Right atrium auricular region (tissue), 2 donors: ENCODE measurements at places on chromosomes 4 and X. TPM values are rescaled to one million over a fixed set of nuclear protein-coding genes. Genes with fewer than 3 reads are reported as not detected.

DNA sequence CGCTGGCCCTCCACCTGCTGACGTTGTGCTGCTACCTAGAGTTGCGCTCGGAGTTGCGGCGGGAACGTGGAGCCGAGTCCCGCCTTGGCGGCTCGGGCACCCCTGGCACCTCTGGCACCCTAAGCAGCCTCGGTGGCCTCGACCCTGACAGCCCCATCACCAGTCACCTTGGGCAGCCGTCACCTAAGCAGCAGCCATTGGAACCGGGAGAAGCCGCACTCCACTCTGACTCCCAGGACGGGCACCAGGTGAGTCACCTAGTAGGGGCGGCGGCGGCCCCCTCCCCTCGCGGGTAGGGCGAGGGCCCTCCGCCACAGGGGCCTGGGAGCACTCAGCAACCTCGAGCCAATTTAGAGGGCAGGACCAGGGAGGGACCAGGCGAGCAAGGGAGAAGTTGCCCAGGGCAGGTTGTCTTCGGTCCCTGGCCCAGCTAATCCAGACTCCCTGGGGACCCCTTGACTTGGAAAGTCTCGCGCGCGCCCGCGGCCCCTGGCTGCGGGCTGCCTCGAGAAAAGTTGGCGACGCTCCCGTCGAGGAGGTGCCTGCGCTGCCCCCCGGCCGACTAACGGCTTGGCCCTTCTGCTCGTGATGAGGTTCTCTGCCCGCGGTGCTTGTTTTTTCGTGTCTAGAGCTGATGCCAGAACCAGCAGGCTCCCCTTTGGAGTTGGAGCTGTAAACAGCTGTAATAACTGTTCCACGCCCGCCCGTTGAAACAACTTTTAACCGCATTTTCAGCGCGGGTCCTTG lies 717 bp downstream of the EDA start:
- peak overlapping the region; percentile 68 for H3K27ac ChIP-seq
- DNase-seq: peak; percentile 59
- no peaks in the 10 kb centered on the region for H3K27me3 ChIP-seq
- H3K4me1 ChIP-seq: no peaks in the 10 kb centered on the region
- H3K4me3 ChIP-seq: peak overlapping the region; percentile 65

DNA sequence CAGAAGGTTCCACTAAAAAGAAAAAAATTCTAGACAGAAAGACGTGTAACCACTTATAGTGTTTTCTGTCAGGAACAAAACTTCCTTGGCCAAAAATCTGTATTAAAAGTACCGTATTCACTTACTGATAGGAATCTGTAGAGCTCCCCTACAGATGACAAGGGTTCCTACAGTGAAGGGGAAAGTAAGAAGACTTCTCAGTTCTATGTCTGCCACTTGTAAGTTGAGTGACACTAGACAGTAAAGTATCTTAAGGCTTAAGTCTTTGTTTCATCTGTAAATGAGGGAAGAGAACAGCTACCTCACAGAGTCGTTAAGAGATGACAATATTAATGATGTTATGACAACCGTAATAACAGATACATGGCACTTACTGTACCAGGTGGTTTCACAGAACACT lies 3.3 kb downstream of the COQ2 start:
- no peak overlapping the region for H3K27ac ChIP-seq
- no peaks in the 10 kb centered on the region for H3K27me3 ChIP-seq
- peaks cover 15% of the 10 kb centered on the region for H3K4me1 ChIP-seq
- H3K36me3 ChIP-seq: no peaks in the 10 kb centered on the region
- DNase-seq: no peak

GRCh38 chr4:8294775-8295174 lies 25.2 kb downstream of the HTRA3 start:
- H3K27ac ChIP-seq: no peak overlapping the region
- no peak for DNase-seq
- H3K4me1 ChIP-seq: no peaks in the 10 kb centered on the region
- H3K4me3 ChIP-seq: no peak overlapping the region
- peaks cover 17% of the 10 kb centered on the region for H3K36me3 ChIP-seq
- no peaks in the 10 kb centered on the region for H3K27me3 ChIP-seq

DNA sequence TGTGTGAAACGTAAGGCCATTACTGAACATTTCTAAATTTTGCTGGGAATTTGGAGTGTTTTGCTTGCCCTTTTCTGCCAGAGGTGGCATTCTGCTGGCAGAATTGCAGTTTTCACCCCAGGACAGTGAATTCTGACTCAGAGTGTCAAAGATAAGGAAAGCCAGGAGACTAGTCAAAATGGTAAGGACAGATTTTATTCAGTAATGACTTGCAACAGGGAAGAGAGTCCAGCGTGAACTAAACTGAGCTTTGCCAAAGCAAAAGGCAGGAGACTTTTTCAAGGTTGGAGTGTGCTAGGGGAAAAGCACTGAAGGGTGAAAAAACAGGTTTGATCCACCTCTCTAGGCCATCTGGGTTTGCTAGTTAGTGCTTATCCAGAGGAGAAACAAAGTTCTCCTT lies 19.4 kb downstream of the MRFAP1 start:
- DNase-seq: no peak
- no peak overlapping the region for H3K27ac ChIP-seq
- no peaks in the 10 kb centered on the region for H3K27me3 ChIP-seq
- no peak overlapping the region for H3K4me3 ChIP-seq

F9 gene
- total RNA-seq: not detected

SORBS2 gene
- 741 TPM for total RNA-seq
